ENCODE measurements at places on chromosomes 12 and 14.

GRCh38 chr12:110679201-110679600, 9.7 kb downstream of the HVCN1 start:
- no peak for DNase-seq

DNA sequence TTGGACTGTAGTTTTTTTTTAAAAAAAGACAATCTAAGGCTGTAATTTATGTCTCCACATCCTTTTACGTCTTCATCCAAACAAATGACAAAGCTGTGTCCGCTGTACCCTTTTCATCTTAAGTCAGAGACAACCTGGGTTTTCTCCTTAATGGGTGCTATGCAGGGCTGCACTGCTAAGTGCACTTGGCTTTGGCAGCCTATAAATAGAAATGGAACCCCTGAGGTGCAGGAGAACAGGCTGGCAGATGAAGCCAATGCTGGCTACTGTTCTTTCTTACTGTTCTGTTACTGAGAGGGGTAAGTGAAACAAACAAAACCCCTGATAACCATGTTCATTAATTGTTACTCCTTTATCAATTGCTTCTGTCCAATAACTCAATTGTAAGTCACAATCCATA, 47.1 kb upstream of the KICS2 start:
- DNase-seq, result no peak

GRCh38 chr14:65940056-65940735, 527.7 kb downstream of the FUT8 start:
- DNase-seq, result peak; percentile 16

DNA sequence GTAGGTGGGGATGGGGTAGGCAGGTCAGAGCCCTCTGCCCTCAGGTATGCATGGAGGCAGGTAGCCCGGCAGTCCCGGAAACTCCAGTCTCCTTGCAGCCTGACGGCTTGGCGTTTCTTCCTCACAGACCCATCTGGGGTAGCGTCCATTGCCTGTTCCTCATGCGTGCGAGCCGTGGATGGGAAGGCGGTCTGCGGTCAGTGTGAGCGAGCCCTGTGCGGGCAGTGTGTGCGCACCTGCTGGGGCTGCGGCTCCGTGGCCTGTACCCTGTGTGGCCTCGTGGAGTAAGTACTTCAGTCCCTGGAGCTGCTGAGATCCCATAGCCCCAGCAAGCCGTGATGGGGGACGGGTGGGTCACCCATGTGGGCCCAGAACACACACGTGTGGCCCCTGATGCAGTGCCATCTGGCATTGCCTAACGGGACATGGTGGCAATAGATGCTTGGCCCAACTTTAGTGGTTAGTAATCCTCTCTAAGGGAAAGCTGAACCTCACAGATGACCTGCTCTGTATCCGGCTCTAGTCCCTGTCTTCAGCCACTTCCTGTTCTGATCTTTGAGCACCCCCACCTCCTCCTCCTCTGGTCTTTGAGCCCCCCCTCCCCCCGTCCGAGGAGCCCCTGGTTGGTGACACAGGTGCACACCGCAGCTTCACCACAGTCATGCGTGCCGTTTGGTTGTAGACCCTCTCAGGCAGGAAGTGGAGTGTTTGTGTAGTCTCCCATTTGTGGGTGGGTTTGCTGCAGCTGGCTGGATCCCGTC, 3.7 kb downstream of the SIVA1 start:
- DNase-seq, result no peak

DNA sequence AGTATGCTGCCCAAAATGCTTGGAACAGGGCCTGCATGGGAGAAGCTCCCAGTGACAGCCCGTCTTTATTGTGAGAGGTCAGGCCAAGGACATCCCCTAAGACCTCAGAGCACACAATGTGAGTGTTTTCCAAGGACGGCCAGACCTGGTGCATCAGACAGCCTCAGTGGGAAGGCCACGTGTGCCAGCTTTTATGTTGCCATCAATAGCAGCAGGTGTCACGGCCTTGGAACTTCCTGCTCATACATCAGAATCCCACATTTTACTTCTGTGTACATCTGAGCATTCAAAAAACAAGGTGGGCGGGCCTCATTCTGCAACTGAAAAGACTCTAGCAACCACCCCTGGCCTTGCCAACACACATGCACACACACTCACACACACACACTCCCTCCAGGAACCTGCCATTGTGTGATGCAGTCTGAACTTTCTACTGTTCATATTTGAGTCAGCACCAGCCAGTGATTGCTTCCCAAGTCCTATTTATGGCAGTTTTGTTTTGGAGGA, 753.1 kb upstream of the TBX3 start:
- no peak for DNase-seq

DNA sequence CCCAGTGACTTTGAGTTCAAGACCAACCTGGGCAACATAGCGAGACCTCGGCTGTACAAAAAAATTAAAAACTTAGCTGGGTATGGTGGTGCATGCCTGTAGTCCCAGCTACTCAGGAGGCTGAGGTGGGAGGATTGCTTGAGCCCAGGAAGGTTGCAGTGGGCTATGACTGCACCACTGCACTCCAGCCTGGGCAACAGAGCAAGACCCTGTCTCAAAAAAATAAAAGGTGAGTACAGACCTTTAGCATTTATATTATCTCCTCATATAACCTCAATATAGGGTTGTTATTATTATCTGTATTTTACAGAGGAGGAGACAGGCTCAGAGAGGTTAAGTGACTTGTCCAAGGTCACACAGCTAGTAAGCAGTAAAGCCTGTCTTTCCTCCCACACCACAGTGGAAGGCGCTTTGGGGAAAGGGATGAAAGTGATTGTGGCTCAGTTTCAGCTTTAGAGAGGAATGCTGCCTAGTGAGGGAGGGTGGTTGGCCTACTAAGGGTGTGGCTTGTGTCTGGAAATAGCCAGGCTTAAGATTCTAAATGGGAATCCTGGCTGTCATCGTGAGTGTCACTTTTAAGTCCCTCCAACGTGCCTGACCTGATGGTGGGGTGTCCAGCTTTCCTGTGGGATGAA, 7.2 kb downstream of the TPCN1 start:
- no peak for DNase-seq

DNA sequence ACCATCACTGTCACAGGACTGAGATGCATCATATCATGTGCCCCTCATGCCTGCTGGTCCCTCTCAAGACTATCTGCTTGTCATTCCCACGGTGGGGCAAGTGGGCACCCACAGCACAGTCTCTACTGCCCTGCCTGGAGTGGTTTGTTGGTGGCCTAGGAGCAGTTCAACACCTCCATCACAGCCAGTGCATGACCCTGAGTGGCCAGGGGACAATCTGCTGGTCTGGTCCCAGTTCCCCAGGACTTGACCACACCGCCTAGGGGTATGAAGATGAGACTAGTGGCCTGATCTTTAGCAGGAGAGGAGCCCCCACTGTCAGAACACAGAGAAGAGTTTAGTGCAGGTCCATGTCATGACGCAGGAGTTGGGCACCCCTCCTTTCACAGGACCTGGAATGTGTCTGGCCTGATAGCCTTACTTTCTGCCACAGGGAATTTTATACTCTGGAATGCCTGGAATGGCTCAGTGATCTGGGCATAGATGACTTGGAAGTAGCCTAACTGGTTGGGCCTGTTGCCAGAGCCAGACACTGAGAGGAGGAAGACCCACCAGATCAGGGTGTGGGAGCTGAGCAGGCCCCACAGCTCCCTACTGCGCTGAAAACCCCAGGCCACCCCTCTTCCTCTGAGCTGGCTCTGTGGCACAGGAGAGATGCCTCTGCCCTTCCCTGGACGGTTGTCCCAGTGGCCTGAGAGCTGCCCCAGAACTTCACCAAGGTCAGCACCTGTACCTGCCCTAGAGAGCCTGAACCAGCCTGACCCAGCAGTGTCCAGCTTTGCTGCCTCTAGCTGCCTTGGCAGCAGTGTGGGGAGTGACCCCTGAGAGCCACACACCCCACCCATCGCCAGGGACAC, 83.3 kb downstream of the PUS7L start:
- no peak for DNase-seq

GRCh38 chr12:85350356-85350755, 70.3 kb downstream of the ALX1 start:
- no peak for DNase-seq

DNA sequence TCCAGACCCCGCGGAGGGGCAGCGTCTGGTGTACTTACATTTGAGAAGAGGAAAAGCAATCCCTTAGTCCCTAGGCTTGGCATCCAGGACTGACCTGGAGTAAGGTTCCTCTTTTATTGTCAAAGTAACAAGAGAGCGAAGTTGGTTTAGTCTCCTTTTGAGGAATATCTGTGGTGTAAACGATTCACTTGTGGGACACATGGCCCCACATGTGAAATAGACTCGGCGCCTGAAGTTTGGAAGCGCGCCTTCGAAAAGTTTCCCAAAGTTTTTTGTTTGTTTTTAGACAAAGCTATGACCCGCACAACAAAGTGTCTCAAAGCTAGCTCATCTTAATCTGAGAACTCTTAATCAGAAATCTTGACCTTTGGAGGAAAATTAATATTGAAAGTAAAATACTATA, 744 bp downstream of the STYX start:
- DNase-seq, result no peak

DNA sequence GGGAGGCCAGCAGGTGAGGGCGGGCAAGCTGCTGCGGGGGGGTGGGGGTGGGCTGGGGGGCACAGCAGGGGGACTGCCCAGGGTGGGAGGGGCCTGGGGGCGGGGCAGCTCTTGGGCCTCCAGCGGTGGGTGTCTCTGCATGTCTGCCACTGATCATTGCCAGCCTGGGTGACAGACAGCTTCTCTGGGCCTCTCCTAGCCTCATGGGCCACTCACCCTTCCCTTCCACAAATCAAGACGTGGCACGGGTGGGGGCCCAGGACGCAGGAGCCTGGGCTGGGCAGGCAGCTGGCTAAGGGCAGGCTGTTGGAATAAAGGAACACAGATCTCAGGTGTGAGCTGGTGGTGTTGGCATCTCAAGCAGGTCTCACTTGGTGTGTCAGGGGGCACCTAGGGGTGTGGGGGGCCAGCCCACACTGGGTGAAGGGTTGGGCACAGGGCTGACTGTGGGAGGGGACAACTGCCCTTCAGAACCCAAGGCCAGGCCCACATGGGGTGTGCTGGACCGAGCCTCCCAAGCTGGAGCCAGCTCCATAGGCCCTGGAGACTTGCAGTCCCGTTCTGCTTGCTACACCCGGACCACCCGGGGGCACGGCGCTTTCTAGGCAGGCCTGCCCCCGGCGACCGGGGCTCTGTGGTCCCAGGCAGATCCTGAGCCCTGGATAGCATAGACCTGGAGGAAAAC, 3.0 kb downstream of the TEDC1 start:
- DNase-seq, result no peak

DNA sequence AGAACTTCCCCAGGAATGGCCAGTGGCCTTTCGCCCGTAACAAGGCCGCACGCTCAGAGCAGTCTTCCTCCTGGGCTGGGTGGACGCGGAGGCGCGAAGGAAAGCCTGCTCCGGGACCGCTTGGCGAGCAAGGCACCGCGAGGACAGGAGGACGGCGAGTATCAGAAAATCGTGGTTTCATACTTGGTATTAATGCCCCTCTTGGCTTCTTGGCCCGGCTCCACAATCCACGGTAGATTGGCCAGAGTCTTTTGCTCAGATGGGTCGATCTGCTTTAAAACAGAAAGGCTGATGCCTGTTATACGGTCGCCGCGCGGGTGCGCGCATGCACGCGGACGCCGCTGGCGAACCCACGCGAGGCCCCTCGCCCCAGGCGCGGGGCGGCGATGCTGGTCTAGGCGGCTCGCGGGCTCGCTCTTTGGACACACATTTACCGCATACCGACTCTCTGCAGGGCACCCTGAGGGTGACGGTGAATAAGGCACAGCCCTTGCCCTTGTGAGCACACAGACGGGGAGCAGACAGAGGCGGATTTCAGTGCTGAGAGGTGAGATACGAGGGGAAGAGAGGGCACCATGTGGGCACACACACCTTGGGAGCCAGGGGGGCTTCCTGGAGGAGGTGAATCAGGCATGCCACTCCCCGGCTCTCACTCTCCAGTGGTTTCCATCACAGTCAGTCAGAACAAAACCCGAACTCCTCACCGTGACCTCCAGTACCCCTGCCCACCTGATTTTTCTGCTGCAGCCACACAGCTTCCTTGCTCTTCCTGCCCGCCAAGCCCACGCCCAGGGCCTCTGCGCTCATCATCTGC, 100.7 kb downstream of the APAF1 start:
- DNase-seq, result no peak

- no peak for DNase-seq
These were observed 2.9 kb upstream of the HOXC12 start for GRCh38 chr12:53951577-53952334.

GRCh38 chr12:96294831-96295230, 100.7 kb downstream of the ELK3 start:
- DNase-seq, result no peak

DNA sequence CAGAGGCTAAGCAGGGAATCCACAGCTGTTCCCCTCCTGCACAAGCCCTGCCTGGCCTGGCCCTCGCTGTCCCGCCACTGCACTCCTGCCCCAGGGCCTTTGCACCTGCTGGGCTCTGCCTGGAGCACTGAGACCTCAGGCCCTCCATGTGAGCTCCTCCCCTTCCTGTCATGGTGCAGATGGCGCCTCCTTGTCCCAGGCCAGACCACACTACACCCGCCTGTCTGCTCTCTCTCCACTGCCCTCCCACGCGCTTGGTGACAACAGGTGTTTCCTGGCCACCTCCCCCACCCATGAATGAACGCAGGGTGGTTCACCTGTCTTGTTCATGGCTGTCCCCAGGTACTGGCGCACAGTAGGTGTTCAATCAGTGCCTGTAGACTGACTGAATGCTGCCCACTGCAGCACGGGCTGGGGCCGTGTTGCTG, 82.9 kb downstream of the NCOR2 start:
- no peak for DNase-seq

GRCh38 chr14:103908580-103908979, 19.7 kb upstream of the TDRD9 start:
- no peak for DNase-seq

- no peak for DNase-seq
These were observed 630 bp downstream of the ALDH1L2 start for GRCh38 chr12:105083551-105084105.

GRCh38 chr12:132023658-132024057, 73.9 kb downstream of the EP400 start:
- no peak for DNase-seq

DNA sequence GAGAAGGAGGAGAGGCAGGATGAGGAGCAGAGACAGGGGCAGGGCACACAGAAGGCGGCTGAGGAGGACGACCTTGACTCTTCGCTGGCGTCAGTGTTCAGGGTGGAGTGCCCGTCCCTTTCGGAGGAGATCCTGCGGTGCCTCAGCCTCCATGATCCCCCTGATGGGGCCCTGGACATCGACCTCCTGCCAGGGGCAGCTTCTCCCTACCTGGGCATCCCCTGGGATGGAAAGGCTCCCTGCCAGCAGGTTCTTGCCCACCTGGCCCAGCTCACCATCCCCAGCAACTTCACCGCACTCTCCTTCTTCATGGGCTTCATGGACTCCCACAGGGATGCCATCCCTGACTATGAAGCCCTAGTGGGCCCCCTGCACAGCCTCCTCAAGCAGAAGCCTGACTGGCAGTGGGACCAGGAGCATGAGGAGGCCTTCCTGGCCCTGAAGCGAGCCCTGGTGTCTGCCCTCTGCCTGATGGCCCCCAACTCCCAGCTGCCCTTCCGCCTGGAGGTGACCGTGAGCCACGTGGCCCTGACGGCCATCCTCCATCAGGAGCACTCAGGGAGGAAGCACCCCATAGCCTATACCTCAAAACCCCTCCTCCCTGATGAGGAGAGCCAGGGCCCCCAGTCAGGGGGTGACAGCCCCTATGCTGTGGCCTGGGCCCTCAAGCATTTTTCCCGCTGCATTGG, 14.6 kb downstream of the CBLN3 start:
- no peak for DNase-seq
